Progenitor cell of endocrine pancreas (in vitro differentiated cells): ENCODE measurements at places on chromosomes 3 and 15.

DNA sequence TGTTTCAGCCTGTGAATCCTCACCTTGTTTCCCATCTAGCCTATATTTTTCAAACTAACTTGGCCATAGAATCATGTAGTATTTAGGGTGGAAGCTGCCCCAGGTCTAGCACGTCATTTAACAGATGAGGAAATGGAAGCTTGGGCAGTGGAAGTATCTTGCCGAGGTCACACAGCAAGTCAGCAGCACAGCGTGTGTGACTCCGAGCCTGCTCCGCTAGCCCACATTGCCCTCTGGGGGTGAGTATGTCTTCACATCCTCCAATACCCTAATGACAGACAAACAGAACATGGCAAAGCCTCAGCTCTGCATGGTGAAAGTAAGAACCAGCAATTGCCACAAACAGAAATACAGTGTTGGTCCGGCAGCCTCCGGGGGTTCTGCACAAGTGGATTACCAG, 2.2 kb upstream of the CCR5 start:
- no peak for DNase-seq

DNA sequence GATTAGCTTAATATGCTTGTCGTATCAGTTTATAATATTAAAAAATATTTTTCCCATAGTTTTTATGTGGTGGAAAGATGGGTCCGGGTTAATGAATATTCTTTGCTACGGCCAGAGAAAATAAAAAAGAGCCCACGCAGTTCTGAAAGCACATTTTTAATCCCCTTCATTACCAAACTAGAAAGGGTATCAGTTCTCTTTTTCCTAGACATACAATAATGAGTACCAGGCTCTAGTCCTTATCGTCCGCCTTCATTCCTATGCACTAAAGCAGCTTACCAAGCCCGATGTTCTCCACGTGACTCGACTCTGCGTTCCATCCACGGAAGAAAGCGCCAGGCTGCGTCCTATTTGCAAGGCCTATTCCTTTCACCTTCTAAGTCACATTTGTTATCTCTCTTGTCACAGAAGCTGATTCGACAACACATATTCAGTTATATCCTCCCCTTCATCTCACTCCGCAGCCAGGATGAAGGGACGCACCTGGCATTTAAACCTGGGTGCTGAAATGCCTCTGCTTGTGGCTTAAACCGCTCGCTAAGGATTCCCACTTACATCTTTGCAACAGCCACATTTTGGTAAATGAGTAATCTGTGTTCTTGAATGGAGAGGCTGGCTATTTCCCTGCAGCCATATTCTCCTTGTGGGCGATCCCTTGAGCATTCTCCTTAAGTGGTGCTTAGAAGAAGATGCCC, 257.0 kb downstream of the CD47 start:
- no peak for DNase-seq

GRCh38 chr3:107297597-107297996, 79.6 kb upstream of the CCDC54 start:
- no peak for DNase-seq

DNA sequence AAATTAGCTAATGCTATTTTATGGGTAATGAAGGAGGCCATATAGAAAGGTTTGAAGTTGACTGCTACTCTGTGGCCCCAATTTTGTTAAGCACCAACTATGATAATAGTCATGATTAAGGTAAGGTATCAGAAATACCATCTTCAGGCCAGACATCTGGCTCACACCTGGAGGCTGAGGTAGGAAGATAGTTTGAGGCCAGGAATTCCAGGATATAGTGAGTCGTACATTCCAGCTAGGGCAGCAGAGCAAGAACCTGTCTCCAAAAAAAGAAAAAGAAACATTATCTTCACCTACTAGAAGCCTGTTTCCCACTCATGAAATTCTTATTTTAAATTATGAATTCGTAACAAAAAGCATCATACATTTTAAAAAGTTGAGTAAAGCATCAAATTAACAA, 64.4 kb downstream of the LRRC28 start:
- no peak for DNase-seq

- peak; percentile 32 for DNase-seq
These were observed 519 bp downstream of the ABHD6 start for GRCh38 chr3:58237941-58238681.

GRCh38 chr3:161291191-161291901, 70.2 kb downstream of the NMD3 start:
- DNase-seq = no peak
